ENCODE measurements at places on chromosomes 16 and 17.

- DNase-seq, result no peak
Observed at GRCh38 chr16:57062329-57062728, 30.1 kb upstream of the CPNE2 start.

- DNase-seq, result no peak
Observed at GRCh38 chr17:63436523-63437110, 9.5 kb downstream of the CYB561 start.

DNA sequence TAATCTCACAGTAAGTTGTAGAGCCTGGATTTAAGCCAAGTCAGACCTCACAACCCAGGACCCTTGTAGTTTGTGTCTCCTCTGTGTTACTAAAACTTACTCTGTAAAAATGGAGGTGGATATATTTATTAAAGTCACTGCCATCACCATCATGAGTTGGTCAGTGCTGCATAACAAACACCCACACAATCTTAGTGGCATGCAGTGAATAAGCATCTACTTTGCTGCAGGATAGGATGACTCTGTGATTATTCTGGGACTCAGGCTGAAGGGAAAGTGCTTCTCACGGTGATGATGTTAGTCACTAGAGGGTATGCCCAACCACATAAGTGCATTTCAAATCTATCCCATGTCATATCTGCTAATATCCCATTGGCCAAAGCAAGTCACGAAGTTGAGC is 398.7 kb downstream of the XYLT1 start:
- DNase-seq, result no peak

DNA sequence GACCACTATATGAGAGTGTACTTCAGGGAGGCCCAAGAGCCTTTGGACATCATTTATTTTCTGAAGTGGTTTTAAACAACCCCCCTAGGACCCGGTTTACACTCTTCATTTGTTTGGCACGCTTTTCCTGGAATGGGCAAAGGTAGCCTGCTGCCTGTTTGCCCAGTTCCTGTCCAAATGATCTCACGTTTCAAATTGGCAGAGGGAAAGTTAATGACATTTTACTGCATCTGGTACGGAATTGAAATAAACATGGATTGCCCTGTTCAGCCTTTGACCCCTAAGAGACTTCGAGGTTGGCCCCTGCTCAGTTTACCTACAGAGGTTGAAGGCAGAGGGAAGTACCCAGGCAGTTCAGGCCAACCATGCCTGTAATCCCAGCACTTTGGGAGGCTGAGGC is 5.8 kb upstream of the RPRML start:
- no peak for DNase-seq

DNA sequence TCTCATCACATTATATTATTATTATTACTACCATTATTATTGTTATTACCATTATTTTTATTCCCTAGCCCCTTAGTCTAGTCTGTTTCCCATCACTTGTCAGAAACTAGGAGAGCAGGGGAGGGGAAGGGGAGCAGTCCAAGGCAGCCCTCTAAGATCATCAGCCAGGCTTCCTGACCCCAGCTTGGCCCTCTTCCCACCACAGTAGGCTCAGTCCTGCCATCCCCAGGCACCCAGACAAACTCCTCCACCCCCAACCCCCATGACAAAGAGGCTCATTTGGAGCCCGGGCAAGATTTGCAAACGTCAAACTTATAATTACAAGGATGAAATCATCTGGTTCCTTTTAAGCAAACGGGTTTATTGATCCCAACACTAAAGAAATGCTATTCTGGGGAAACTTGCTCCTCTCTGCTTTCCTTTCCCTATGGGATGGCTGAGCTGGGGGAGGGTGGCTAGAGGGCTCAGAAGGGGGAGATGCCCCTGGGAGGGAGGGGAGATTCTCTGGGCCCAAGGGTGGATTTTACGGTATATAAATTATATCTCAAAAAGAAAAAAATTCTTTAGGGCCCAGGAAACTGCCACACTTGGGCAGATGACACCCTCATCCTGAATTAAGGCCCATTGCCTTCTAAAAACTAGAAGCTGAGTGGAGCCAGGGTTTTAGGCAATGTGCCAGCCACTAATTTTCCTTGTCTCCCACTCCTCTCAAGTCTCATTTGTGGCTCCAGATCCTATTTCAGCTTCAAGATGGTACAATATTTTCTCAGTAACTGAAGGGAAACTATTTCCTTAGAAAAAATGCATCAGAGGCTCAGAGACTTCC is 4.4 kb upstream of the CBFB start:
- DNase-seq, result no peak

- DNase-seq, result no peak
Observed at GRCh38 chr16:4850211-4850610, 2.9 kb downstream of the UBN1 start.

GRCh38 chr17:79777120-79777893 is 641 bp upstream of the CBX2 start:
- peak; percentile 7 for DNase-seq
